Fibroblast of upper back skin (primary cell): ENCODE measurements at places on chromosomes 13 and 19.
A peak's percentile ranks its signal among the peaks of the same experiment; 100 is the strongest.

- DNase-seq: no peak
These were observed 371.2 kb upstream of the NBEA start for GRCh38 chr13:34570698-34571353.

DNA sequence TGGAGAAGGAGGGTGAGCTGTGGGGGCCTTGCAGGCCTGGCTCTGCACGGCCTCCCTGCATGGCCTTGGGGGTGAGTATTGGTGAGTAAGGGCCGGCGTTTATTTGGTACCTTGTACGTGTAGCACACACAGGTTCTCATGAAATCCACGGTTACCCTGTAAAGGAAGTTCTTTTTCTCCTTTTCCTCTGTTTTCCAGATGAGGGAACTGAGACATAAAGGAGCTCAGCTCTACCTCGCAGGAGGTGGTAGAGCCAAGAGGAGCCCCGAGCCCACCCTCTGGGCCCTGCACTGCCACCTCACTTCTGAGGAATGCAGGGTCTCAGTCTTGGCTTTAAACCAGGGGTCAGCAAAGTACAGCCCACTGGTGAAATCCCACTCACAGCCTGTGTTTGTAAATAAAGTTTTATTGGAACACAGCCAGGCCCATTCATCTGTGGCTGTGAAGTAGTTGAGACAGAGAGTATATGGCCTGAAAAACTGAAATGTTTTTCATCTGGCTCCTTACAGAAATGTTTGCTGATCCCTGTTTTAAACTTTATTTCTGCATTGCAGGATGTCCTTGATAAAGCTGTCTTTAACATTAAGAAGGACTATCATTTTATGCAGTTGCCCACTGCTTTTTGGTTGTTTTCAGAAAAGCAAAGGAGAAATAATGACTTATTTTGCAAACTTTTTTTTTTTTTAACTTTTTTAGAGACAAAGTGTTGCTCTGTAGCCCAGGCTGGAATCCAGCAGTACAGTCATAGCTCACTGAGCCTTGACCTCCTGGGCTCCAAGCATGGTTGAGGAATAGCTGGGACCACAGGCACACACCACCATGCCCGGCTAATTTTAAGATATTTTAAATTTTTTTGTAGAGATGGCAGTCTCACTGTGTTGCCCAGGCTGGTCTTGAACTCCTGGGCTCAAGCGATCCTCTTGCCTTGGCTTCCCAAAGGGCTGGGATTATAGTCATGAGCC lies 6.4 kb downstream of the EPN1 start:
- DNase-seq: no peak

- DNase-seq: no peak
These were observed 577.2 kb downstream of the SLITRK5 start for GRCh38 chr13:88248393-88248792.

DNA sequence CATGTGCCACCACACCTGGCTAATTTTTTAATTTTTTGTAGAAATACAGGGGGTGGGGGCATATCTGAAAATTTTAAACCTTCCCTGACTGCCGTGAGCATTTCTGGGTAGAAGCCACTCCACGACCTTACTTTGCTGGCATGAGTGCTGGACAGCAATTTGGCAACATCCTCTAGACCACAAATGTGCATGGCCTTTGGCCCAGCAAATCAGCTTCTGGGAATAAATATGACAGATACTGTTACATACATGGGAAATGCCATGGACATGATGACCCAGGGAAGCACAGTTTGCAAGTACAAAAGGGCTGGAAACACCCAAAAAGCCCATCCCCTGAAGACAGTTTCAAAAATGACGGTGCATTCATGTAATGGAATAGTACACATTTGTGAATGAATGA lies 3.2 kb upstream of the PVR start:
- DNase-seq: peak; percentile 69

GRCh38 chr19:14127176-14127575 lies 9.2 kb downstream of the ASF1B start:
- no peak for DNase-seq

GRCh38 chr19:1132552-1133383 lies 29.0 kb downstream of the GPX4 start:
- DNase-seq: no peak

GRCh38 chr19:15199661-15200552 lies 888 bp downstream of the NOTCH3 start:
- DNase-seq: peak; percentile 25

DNA sequence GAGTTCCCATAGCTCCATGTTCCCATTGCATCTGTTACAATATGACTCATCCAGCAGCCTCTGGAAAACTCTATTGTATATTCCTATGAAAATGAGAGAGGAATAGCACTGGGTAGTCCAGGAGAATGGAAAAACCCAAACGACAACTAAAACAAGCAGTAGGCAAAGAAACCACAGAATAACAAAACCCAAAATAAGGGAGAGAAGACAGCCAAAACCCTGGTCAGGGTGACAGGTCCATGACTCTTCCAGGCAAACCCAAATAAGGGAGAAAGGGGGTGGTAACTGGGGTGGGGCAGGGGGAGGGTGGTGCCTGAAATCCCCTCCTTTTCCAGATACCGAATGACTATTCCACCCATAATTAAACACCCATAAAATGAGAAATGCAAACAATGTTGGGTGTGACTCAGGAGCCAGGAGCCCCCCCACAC lies 4.0 kb upstream of the ZNF8 start:
- no peak for DNase-seq

- peak; percentile 91 for DNase-seq
These were observed 1.2 kb downstream of the DAPK3 start for GRCh38 chr19:3969435-3970312.

- no peak for DNase-seq
These were observed 133.4 kb downstream of the NDFIP2 start for GRCh38 chr13:79614250-79614918.

- DNase-seq: no peak
These were observed 99.2 kb upstream of the MIR17HG start for GRCh38 chr13:91248249-91248648.

DNA sequence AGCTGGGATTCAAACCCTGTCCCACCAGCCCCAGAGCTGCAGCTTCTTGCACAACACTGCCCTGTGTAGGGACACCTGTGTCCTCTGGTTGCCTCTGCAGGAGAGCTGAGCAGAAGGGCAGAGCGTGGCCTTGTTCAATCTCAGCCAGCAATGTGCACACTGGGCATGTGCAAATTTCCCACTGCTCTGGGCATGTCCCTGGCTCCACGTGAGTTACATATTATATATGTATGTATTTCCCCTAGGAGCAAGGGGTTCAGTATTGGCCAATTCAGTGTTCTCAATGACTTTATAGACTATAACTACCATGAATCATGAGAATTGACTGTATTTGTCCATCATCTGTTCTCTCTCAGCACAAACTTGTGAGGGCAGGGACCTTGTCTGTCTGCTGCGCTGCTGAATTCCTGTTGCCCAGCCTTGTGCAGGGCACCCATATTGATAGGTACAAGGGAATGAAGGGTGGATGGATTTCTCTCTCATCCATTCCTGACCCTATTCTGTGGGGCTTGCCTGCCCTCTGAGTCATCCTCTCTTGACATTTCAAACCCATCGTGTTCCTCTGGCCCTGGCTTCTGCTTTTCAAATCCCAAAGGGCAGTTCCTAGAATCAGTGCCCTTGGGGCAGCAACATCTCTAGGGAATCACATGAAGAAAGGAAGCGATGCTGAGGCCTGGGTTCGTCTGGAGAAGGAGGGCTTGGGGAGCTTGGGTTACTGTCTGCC lies 69.7 kb downstream of the ERICH6B start:
- no peak for DNase-seq
